ENCODE measurements at places on chromosomes 16 and 17.

- DNase-seq = no peak
Observed at GRCh38 chr16:28140788-28141618, 70.8 kb downstream of the XPO6 start.

GRCh38 chr17:55734128-55734781, 11.6 kb upstream of the TMEM100 start:
- peak; percentile 53 for DNase-seq

DNA sequence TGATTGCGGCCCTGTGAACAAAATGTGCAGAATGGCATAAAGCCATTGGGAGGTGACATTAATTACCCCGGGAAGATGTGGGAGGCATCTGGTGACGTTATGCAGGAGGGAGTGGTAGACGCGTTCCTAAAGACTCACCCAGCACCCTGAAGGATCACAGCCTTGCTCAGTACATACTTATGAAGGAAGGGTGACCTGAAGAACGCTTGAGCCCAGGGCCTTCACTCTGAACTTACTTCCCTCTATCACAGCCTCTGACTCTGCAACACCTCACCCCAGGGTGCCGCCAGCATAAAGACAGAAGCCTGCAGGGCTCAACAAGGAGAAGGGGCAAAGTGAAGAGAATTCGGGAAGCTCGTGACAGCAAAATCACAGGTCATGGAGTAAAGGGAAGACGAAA, 9.4 kb downstream of the MFSD6L start:
- no peak for DNase-seq

GRCh38 chr17:48542114-48542656, 2.7 kb downstream of the HOXB2 start:
- no peak for DNase-seq

DNA sequence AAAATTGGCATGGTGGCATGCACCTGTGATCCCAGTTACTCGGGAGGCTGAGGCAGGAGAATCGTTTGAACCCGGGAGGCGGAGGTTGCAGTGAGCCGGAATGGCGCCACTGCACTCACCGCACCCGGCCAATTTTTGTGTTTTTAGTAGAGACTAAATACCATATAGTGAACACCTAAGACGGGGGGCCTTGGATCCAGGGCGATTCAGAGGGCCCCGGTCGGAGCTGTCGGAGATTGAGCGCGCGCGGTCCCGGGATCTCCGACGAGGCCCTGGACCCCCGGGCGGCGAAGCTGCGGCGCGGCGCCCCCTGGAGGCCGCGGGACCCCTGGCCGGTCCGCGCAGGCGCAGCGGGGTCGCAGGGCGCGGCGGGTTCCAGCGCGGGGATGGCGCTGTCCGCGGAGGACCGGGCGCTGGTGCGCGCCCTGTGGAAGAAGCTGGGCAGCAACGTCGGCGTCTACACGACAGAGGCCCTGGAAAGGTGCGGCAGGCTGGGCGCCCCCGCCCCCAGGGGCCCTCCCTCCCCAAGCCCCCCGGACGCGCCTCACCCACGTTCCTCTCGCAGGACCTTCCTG, at the start of gene HBQ1:
HBQ1 (plus strand) TSS at position 359 of the 575 bp plus-strand sequence; CDS start at position 387, 28 bp downstream.
- DNase-seq = no peak

- DNase-seq = no peak
Observed at GRCh38 chr17:41133880-41134735, 6.2 kb downstream of the KRTAP4-6 start.

DNA sequence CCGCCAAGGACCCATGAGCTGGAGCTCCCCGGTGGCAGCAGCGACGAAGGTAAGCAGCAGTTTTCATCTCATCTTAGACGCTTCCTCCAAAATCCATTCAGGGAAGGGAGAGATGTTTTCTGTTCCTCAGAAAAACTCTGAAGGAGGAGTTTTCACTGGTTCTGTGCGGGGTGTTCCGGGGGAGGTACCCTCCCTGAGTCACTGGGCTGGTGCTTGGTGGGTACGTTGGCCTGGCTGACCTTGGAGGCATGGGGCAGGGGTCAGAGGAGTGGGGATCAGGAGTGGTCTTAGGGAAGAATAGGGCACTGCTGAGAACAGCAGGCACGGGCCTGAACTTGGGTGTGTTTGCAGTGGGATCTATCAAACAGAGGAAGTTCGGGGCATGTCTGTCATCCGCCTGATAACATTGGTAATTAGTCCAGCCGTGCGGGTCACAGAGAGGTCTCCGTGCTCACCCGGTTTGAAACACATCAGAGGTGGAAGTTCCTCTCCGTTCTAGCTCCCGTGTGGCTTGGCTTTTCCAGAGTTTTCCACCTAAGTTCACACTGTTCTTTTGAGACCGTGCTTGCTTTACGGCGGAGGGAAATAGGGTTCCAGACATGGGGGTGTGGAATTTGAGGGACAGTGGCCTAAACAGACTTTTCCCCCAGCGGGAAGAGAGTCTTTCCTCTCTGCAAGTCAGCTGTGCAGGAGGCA, 59.6 kb upstream of the CIBAR2 start:
- DNase-seq = no peak

- no peak for DNase-seq
Observed at GRCh38 chr16:79295746-79296145, 304.8 kb downstream of the MAF start.

GRCh38 chr17:74647871-74648672, 24.5 kb upstream of the CD300E start:
- no peak for DNase-seq

- DNase-seq = no peak
Observed at GRCh38 chr17:72706396-72706981, 386.0 kb downstream of the SLC39A11 start.

- DNase-seq = no peak
Observed at GRCh38 chr17:81035521-81036196, 708 bp downstream of the BAIAP2 start.

GRCh38 chr17:11035681-11036080, 197.8 kb upstream of the PIRT start:
- DNase-seq = no peak

GRCh38 chr17:49955157-49955556, 13.8 kb upstream of the DLX4 start:
- no peak for DNase-seq

DNA sequence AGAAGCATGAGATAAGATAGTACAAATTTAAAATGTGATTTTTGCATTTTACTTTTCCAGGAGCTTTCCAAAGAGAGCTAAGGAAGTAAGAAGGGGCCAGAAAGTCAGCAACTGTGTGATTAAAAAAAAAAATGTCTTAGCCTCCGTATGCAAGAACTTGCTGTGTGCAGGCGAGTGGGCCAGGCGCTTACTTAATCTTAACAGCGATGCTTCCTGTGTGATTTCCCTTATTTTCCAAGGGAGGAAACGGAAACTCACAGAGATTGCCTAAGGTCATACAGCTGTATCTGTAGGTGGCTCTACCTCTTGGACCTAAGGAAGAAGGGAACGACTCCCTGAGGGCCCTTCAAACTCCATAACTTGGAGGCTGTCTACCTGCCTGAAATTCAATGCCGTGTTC, 11.1 kb downstream of the HS3ST3B1 start:
- no peak for DNase-seq

DNA sequence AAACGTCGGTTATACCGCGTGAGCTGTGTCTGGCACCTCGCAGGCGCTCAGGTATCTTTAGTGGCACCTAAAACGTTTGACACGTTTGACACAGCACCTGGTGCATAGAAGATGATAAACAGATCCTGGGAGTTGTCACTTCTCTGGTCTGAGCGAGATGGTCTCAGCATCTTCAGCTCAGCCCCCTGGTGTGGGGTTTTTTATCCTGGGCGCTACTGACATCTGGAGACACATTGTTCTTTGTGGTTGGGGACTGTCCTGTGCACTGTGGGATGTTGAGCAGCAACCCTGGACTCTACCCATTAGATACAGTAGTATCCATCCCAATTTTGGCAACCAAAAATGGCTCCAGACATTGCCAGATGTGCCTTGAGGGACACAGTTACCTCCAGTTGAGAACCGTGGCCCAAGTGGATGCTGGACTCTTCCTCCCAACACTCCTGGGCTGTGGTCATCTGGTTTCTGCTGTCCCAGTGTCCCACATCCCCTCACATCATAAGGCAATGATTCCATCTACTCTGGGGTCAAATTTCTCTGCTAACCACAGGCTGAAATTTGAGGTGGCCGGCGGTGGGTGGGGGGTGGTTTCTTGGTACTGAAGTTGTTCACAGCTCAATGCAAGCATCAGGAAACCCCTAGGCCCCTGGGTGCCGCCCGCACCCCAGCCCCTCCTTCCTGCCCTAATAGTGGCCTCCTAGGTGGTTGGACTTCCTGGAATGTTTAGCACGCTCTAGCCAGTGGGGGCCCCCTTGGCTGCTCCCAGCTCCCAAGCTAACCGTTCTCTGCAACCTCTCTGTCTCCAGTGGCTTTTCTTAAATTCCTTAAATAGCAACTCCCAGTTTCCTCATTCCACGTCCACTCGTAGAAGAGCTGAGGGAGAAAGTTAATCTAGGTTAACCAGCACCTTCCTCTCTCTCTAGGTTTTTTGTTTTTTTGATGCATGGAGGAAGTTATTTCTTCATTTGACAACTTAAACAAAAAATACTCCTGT, 124.8 kb downstream of the ABCC1 start:
- DNase-seq = no peak

- DNase-seq = no peak
Observed at GRCh38 chr17:71115669-71115972, 946.3 kb downstream of the KCNJ2 start.
